ENCODE measurements at places on chromosomes 5 and 9.
A peak's percentile ranks its signal among the peaks of the same experiment; 100 is the strongest.

- no peak for DNase-seq
Measured at GRCh38 chr9:133830310-133830709, 92.2 kb upstream of the SARDH start.

GRCh38 chr5:5542654-5543053 is 120.2 kb downstream of the ICE1 start:
- DNase-seq, result no peak

GRCh38 chr9:137502008-137502911 is 43.1 kb upstream of the NSMF start:
- peak; percentile 79 for DNase-seq

DNA sequence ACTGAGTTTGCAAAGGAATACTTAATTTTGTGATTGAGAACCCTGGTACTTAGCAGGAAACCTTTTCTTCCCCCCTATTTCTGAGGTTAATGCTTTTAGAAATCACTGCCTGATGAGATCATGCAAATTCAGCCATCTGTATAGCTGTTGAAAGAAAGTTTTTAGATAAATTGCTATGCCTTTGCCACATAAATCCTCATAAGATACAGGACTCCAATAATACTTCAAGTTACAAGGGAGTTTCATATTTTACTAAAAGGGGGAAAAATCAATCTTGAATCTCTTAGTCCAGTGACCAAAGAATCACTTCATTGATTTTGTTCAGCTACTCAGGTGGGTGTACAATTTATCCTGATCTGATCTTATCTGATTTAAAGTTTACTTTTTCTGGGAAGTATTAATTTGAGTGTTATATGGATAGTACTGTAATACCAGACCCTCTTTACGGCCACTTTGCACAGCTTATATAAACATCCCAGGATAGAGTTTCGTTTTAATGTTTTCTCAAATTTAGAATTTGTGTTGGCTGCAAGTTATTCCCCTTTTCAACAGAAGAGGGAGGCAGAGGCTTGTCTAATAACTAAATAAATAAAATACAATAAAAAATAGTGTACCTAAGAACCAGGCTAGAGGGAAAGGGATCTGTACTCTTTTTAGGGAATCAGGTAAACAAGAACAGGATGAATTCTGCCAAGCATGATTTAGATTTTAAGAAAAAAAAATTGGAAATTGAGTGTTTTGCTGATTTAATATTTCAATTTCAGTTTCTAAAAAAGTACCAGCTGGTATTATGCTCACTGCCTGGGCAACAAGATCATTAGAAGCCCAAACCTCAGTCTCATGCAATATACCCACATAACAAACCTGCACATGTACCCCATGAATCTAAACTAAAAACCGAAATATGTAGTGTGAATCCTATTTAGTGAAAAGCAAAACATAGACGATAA is 69.1 kb downstream of the PSAT1 start:
- no peak for DNase-seq

DNA sequence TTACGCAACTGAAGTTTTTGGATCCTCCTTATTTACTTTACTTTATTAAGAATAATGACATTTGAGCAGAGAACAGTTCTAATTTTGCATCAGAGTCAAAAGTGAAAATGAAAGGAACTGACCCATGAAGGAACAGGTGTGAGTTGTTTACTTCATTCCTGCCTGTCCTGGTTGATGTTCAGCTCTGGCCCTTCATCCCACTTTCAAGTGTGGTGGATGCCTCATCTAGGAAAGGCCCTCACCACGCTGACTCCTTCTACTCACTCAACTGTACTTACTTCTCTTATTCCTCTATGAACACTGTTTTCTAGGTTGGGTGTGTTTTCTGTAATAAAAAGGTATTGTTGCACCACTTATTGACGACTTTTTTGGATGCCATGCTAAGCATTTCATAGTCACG is 61.8 kb upstream of the PLEKHG4B start:
- no peak for DNase-seq

- no peak for DNase-seq
Measured at GRCh38 chr5:96997265-96997859, 61.5 kb downstream of the LNPEP start.

- no peak for DNase-seq
Measured at GRCh38 chr9:35002623-35003022, 13.1 kb downstream of the DNAJB5 start.

DNA sequence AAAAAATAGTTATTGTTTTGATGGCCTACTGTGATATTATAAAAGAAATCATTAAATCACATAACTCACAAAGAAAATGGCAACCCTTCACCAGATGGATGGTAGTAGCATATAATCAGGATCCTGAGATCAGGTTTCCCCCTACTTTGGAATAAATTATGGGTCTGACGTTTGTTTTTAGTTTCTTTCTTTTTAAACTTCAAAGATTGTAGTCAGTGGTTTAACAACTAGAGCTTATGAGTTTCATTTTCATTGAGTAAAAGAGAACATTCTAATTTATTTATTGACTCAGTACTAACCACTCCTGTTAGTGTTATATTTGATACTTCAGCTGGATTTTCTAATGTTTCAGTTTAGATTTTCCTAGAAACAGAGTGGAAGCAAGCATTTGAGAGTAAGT is 218.0 kb upstream of the PCSK5 start:
- DNase-seq, result no peak

DNA sequence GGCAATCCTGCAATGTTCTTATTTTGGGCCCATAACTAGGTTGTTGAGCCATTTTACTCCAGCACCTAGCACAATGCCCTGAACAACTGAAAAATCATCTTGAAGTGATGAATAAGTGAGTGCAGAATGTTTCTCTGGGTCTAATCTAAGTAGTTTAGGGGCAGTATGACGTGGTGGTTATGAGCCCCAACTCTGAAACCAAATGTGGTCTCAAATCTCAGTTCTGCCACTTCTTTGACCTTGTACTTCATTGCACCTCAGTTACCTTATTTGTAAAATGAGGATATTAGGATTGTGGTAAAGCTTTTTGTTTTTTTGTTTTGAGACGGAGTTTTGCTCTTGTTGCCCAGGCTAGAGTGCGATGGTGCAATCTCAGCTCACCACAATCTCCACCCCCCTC is 80.9 kb upstream of the SNX2 start:
- DNase-seq, result no peak

DNA sequence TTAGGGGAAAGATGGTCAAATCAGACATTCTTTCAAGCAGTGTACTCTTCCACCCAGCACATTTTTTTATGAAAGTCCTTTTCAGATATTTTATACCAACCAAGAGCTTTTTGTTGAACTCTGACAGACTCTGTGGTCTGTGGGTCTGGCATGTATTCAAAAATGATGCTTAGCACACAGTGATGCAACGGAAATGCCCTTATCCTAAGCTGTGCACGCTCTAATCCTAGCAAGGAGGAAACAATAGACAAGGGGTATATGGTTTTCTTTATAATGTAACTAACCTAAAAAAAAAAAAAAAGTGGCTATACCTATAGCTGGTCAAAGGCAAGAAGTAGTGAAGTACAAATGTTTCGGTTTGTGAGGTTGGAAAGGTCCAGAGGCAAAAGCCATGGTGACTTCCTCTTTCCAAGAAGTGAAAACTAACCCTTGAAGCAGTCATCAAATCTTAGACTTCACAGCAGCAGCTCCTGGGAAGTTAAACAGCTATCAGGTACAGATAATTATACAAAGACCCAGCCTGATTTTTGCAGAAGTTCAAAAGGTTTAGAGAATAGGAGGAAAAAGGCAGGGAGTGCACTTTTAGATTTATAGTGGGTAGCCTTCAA is 82.5 kb downstream of the SEMA6A start:
- no peak for DNase-seq

DNA sequence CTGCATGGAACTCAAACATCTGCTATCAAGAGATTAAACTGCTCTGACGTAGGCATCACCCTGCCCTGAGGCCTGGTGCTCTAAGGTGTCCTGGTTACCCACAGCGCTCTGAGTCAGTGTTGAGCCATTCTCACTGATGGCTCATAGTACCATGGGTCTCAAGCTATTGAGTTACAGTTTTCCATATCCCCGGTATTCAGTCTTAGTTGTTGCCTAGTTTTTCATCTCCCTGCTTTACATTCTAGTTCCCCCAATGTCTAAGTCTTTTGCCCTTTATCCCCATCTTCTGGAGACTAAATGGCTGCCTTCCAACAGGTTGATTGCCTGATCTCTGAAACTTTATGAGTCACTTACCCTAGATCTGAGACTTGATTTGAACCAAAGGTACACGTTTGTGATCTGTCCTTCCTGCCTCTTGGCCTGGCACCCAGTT is 161.2 kb upstream of the PTGER4 start:
- DNase-seq, result peak; percentile 94

- peak; percentile 83 for DNase-seq
Measured at GRCh38 chr5:149271195-149271715, 404 bp upstream of the AFAP1L1 start.

- DNase-seq, result peak; percentile 44
Measured at GRCh38 chr9:132879457-132880323, 992 bp downstream of the SPACA9 start.

DNA sequence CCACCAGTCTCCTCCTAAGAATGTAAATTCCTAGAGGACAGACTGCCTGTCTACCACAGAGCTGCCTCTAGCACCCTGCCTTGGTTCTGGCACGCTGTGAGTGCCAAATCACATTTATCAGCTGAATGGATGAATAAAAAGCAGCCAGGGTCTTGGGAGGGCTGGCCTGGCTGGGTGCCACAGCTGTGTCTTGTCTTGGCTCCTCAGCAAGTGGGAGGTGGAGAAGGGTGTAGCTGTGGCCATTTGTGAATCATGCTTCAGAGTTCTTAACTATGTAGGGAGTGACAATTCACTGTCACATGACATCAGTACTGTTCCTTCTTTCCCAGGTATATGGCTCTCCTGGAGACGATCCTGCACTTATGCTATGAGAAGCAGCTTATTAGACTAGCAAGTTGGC is 70.6 kb downstream of the DCP2 start:
- peak; percentile 85 for DNase-seq

GRCh38 chr5:179792612-179793467 is 946 bp upstream of the LTC4S start:
- DNase-seq, result no peak

GRCh38 chr5:111143910-111144309 is 51.8 kb downstream of the WDR36 start:
- no peak for DNase-seq

GRCh38 chr5:87853541-87853940 is 415.1 kb downstream of the TMEM161B start:
- DNase-seq, result peak; percentile 28

- no peak for DNase-seq
Measured at GRCh38 chr5:165477546-165477945, 1972.1 kb downstream of the MAT2B start.

- peak; percentile 78 for DNase-seq
Measured at GRCh38 chr9:5509573-5509972, 758 bp upstream of the PDCD1LG2 start.

DNA sequence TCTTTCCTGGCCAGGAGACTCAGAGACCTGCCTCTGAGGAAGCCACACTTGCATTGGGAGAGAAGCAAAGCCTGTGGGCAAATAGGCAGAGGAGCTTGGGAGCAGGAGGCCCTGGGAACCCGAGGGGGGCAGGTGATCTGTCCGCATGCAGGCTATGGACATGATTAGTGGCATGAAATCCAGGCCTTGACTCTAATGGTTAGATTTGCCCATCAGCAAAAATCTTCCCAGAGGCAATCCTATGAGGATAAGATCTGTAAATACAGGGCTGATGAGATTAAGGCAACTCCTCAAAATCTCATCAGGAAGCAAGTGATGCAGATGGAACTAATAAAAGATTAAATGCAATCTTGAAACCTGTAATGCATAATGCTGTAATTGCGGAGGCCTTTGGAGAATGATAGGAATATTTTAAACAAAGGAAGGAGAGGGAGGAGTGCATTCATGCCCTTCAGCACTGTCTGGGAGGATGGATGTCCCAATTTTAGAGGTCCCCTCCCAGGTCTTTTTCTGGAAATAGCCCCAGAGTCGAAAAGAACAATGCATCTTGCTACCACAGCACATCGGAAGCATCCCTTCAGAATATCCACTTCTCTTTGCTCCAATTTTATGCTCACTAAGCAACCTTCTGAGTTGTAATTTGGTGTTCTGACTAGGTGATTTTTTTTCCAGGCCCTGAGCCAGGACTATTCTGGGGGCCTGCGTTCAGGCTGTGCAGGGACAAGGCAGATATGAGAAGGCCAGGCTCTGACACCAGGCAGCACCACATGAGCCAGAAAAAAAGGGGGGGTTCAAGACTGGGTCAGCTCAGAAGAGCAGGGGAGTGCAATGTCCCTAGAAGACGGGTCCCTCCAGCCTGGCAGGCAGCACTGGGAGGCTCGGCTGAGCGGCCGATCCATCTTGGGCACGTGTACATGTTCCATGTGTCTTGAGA is 66.5 kb downstream of the MED10 start:
- no peak for DNase-seq

DNA sequence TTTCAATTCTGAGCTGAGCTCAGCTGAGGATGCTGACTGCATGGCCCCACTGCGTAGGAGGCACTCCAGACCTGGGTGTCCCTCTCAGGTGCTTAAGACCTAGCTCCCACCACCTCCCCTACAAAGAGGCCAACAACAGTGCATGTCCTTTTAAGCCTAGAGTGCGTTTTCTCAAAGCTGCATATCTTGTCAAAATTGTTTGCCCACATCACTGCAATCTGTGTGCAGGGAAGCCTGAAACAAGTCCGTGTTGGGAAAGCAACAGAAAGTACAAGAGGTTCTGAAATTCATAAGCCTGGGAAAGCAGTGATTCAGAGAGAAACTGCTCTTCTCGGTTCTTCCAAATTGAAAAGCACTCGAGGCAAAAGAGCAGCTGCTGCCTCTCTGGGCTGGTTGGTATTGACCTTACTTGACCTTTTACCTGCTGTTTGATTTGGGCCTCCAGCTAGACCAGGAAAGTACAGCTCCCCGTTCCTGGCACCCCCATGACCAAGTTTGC is 238.4 kb downstream of the NR2F1-AS1 start:
- DNase-seq, result no peak

DNA sequence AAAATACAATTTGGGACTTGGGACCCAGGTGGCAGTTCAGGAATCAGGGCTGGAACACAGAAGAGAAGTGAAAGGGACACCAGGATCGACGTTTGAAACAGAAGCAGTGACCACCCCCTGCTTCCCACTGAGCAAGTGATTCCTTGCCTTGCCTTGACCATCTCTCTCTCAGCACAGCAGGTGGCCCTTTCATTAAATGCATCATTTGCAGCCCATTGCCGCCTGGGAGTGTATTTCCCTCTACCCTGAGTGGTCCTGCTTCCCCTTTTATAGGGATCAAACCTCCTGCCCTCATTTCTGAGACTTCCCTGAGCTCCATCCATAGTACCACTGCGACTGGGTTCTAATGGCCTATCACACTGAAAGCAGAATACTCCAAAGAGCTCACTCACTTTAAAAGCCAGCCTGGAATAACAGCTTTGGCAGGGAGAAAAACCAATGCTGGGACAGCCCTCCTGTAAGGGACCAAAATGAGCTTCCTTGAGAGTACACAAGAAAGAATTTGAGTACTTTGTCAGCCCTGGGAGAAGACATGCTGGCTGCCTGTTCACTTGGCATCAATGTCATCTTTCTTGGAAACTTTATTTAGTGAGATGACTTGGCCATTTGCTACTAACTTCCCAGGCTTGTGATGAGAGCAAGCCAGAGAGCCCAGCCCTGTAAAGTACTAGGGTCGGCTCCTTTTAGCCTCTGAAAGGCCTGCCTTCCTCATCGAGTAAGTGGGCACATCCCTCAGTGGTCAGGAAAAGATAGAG is 149.7 kb downstream of the SLIT3 start:
- no peak for DNase-seq
